ENCODE measurements at places on chromosomes 2 and 18. TPM values are rescaled to one million over a fixed set of nuclear protein-coding genes. Genes with fewer than 3 reads are reported as not detected.

Gene LGALSL
- 11.3 TPM for total RNA-seq

Gene NLRC4
- total RNA-seq, result not detected

DNA sequence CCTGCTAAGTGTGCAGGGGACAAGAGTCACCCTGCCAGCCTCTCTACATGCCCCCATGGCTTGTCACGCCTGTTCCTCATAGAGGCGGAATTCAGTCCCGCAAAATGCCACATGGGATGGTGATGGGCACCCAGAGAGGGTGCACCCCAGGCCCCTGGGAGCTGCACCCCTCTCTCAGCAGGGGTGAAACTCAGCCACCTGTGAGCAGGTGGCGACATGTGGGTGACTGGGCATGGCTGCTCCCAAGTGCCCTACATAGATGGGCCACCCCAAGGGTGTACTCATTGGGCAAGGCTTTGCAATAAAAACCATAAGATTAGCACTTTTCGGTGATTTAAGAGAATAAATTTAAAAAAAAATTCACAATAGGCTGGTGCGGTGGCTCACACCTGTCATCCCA is 6.3 kb downstream of the HS6ST1 start:
- no peak for DNase-seq
- no peak overlapping the region for H3K27ac ChIP-seq
- H3K4me1 ChIP-seq, result peaks cover 23% of the 10 kb centered on the region
- no peak overlapping the region for H3K4me3 ChIP-seq
- H3K27me3 ChIP-seq, result no peaks in the 10 kb centered on the region
- no peaks in the 10 kb centered on the region for H3K36me3 ChIP-seq

GRCh38 chr2:26974352-26974751 is 3.9 kb downstream of the MAPRE3 start:
- DNase-seq, result no peak
- H3K36me3 ChIP-seq, result no peaks in the 10 kb centered on the region
- H3K4me3 ChIP-seq, result no peak overlapping the region

Gene NOP58
- 134 TPM for total RNA-seq

DNA sequence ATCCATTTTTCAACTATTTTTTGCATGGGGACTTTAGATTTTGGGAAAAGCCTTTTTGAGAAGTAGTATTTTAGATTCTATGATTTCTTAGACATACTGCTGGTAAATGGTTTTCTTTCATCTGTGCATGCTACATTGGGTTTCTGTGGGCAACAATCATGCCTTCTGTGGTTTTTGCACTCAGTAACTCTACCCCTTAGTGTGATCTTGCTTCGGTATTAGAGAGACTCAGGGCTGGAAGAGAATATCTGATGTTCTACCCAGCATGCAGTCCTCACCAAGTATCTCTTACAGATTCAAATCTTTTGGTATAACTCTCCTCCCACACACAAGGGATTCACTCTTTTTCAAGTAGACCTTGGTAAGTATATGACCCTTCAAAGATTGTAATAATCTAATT is 183.0 kb downstream of the PMAIP1 start:
- H3K27me3 ChIP-seq, result no peaks in the 10 kb centered on the region
- no peak for DNase-seq
- no peaks in the 10 kb centered on the region for H3K4me1 ChIP-seq
- H3K4me3 ChIP-seq, result no peak overlapping the region
- no peaks in the 10 kb centered on the region for H3K36me3 ChIP-seq

- no peak overlapping the region for H3K27ac ChIP-seq
- no peaks in the 10 kb centered on the region for H3K36me3 ChIP-seq
- H3K27me3 ChIP-seq, result no peaks in the 10 kb centered on the region
- peaks cover 3% of the 10 kb centered on the region for H3K4me1 ChIP-seq
- no peak for DNase-seq
Measured at GRCh38 chr18:50093366-50094064, 101.4 kb downstream of the MYO5B start.

Gene ZNF512
- total RNA-seq, result 87.8 TPM

GRCh38 chr2:23036629-23037028 is 348.4 kb upstream of the KLHL29 start:
- H3K4me1 ChIP-seq, result no peaks in the 10 kb centered on the region
- H3K36me3 ChIP-seq, result no peaks in the 10 kb centered on the region

- H3K27ac ChIP-seq, result no peak overlapping the region
- peaks cover 4% of the 10 kb centered on the region for H3K4me1 ChIP-seq
- H3K4me3 ChIP-seq, result no peak overlapping the region
- H3K27me3 ChIP-seq, result no peaks in the 10 kb centered on the region
- H3K36me3 ChIP-seq, result no peaks in the 10 kb centered on the region
Measured at GRCh38 chr2:102895376-102895775, 133.5 kb downstream of the TMEM182 start.

GRCh38 chr2:72394541-72395070 is 246.9 kb upstream of the CYP26B1 start:
- no peaks in the 10 kb centered on the region for H3K36me3 ChIP-seq
- no peaks in the 10 kb centered on the region for H3K4me1 ChIP-seq
- DNase-seq, result no peak
- no peaks in the 10 kb centered on the region for H3K27me3 ChIP-seq

- no peak for DNase-seq
- H3K4me3 ChIP-seq, result no peak overlapping the region
- no peaks in the 10 kb centered on the region for H3K36me3 ChIP-seq
- H3K27me3 ChIP-seq, result no peaks in the 10 kb centered on the region
Measured at GRCh38 chr2:150028322-150028721, 440.7 kb upstream of the MMADHC start.

DNA sequence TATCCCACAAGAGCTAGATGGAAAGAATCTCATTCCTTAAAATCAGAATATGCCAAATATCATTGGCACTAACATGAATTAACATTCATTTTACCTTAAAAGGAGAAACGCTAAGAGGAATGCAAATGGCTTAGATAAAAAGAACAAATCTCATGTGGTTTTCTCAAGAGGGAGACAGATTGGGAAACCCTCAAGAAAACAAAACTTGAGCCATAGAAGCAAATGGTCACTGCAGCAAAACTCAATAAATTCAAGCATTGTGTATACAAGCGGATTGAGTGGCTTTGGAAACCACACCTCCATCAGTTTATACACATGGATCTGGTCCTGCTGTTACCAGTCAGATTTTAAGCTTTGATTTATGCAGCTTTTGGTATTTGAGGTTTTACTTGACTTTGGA is 1331.8 kb upstream of the ZEB2 start:
- no peaks in the 10 kb centered on the region for H3K27me3 ChIP-seq
- H3K36me3 ChIP-seq, result no peaks in the 10 kb centered on the region
- DNase-seq, result no peak
- H3K4me1 ChIP-seq, result no peaks in the 10 kb centered on the region
- H3K4me3 ChIP-seq, result no peak overlapping the region
- no peak overlapping the region for H3K27ac ChIP-seq

Gene TP53I3
- 42.1 TPM for total RNA-seq

Gene NT5DC4
- total RNA-seq, result not detected

Gene GGCX
- 37.0 TPM for total RNA-seq

Gene MTLN
- total RNA-seq, result 37.7 TPM

- no peaks in the 10 kb centered on the region for H3K36me3 ChIP-seq
- H3K27me3 ChIP-seq, result no peaks in the 10 kb centered on the region
- H3K4me1 ChIP-seq, result no peaks in the 10 kb centered on the region
- no peak for DNase-seq
- H3K27ac ChIP-seq, result no peak overlapping the region
Measured at GRCh38 chr2:138147796-138148195, 183.5 kb downstream of the HNMT start.

GRCh38 chr2:725468-725867 is 48.3 kb upstream of the TMEM18 start:
- no peaks in the 10 kb centered on the region for H3K27me3 ChIP-seq
- no peaks in the 10 kb centered on the region for H3K4me1 ChIP-seq
- H3K4me3 ChIP-seq, result no peak overlapping the region
- H3K36me3 ChIP-seq, result no peaks in the 10 kb centered on the region
- no peak for DNase-seq
- no peak overlapping the region for H3K27ac ChIP-seq

GRCh38 chr2:152564754-152565551 is 152.3 kb downstream of the PRPF40A start:
- H3K4me1 ChIP-seq, result no peaks in the 10 kb centered on the region
- H3K27me3 ChIP-seq, result no peaks in the 10 kb centered on the region
- no peak for DNase-seq
- H3K36me3 ChIP-seq, result peaks cover 2% of the 10 kb centered on the region
- H3K27ac ChIP-seq, result no peak overlapping the region
- H3K4me3 ChIP-seq, result no peak overlapping the region

Gene KCTD1
- 9.5 TPM for total RNA-seq

Gene INPP5D
- total RNA-seq, result 0.47 TPM

- no peak overlapping the region for H3K4me3 ChIP-seq
- H3K27ac ChIP-seq, result no peak overlapping the region
- no peaks in the 10 kb centered on the region for H3K27me3 ChIP-seq
- DNase-seq, result no peak
- H3K36me3 ChIP-seq, result no peaks in the 10 kb centered on the region
Measured at GRCh38 chr2:207902821-207903220, 122.5 kb downstream of the PLEKHM3 start.

DNA sequence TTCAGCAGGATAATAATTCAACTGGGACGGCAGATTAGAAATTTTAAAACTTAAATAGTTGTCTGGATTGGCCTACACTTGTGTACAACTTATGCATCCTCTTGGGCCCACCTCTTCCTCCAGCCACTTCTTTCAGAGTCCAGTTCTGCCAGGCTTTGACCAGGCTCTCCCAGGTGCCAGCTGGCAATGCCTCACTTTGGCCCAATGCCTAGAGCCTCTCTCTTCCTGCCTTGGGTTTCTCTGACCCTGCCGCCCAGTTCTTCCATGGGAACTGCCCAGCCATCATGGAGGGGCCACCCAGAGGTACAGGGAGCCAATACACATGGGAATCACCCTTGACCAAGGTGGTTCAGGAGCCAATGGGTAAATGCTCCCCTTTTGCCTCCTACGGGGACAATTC is 135.5 kb downstream of the IRS1 start:
- no peak overlapping the region for H3K4me3 ChIP-seq
- H3K4me1 ChIP-seq, result peaks cover 11% of the 10 kb centered on the region
- no peak for DNase-seq
- H3K27ac ChIP-seq, result no peak overlapping the region

Gene SLC11A1
- 0.36 TPM for total RNA-seq

Gene TMEM247
- not detected for total RNA-seq

DNA sequence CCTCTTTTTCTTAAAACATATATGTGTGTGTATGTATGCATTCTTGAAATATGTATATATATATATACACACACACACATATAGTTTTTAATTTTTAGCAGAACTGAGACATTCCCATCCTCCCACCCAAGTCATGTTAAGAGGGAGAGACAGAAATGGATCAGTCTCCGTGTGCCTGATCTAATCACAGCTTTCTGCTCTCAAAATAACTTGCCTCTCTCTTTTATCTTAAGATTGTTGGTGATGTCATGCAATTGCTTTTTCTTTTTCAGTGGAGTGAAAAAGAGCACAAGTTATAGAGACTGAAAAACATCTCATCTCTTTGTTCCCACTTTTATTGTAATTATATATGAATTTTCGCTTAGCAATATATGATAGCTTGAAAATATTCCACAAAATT is 279.9 kb upstream of the DOK6 start:
- no peaks in the 10 kb centered on the region for H3K4me1 ChIP-seq
- no peaks in the 10 kb centered on the region for H3K36me3 ChIP-seq
- H3K27me3 ChIP-seq, result no peaks in the 10 kb centered on the region
- no peak for DNase-seq

Gene PPIL3
- total RNA-seq, result 36.7 TPM

GRCh38 chr2:48415836-48416515 is 114.0 kb upstream of the STON1 start:
- peak overlapping the region; percentile 24 for H3K27ac ChIP-seq
- no peaks in the 10 kb centered on the region for H3K36me3 ChIP-seq
- H3K4me3 ChIP-seq, result no peak overlapping the region
- H3K27me3 ChIP-seq, result no peaks in the 10 kb centered on the region

DNA sequence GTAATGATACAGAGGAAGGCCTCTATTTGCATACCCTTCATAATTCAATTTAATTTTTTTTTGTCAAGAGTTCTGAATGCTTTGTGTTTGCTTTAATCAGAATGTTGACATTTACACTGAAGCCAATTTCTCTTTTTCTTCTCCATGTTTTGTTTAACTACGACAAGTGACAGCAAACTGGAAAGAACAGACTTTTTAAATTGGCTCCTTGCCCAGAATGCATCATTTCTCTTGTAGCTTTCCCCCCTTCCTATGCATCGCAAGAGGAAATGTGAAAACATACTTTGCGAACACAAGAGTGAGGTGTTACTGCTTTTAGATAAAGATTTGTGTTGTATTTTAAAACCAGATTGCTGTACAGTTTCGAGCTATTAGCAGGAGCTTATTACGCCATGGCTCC is 955.2 kb upstream of the CELF4 start:
- H3K4me3 ChIP-seq, result no peak overlapping the region
- H3K36me3 ChIP-seq, result no peaks in the 10 kb centered on the region
- H3K27ac ChIP-seq, result no peak overlapping the region
- no peaks in the 10 kb centered on the region for H3K4me1 ChIP-seq
- no peak for DNase-seq
- no peaks in the 10 kb centered on the region for H3K27me3 ChIP-seq

Gene SULT1C4
- 1.6 TPM for total RNA-seq

Gene G6PC2
- not detected for total RNA-seq

Gene CIB4
- total RNA-seq, result not detected

DNA sequence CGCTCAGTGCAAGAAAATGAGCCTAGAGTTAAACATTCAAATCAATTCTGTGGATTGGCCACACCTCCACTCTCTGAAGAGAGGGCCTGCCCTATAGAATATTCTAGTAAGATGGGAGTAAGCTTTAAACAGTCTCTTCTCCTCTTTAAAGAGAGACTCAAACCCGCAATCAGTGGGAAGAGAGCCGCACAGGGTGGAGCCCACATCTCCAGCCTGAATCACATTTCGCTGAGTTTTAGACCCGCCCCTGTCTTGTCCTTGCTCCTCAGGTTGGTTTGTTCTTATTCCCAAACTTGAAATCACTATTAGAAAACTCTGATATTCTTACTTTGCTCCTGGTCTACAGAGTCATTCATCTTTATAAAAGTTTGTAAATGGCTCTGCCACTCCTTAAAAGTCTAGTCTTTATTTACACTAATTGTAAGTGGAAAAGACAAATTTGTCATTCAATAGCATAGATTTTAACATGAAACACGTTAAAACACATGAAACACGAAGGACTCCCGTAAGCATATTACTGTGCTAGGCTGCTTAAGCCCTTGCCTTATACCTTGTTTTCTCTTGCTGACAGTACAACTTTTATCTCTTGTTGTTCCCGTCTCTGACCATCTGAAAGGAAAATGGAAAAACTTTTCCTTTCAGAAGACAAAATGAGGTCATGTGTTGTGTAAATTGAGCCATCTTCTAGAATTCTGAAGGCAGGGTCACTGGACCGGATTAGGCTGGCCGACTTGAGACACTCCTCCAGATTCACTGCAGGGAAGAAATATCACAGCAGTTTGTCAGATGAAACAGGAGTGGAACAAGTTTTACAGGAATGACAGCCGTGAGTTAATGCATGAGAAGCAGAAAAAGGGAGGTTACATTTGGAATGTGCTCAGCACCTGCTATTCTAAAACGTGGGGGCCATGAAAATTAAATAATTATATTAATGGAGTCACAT is 5.6 kb downstream of the DSC1 start:
- H3K27ac ChIP-seq, result no peak overlapping the region
- DNase-seq, result no peak
- H3K4me1 ChIP-seq, result no peaks in the 10 kb centered on the region
- H3K27me3 ChIP-seq, result no peaks in the 10 kb centered on the region

Gene GPR35
- total RNA-seq, result 0.30 TPM

Gene AQP12A
- total RNA-seq, result not detected

GRCh38 chr2:101892377-101892776 is 99.4 kb upstream of the IL1R2 start:
- no peak for DNase-seq
- H3K4me1 ChIP-seq, result no peaks in the 10 kb centered on the region
- peaks cover 47% of the 10 kb centered on the region for H3K36me3 ChIP-seq
- no peak overlapping the region for H3K4me3 ChIP-seq
- H3K27ac ChIP-seq, result no peak overlapping the region
